ENCODE measurements at places on chromosomes 6 and 20.

GRCh38 chr20:54067606-54068174 lies 2.7 kb downstream of the BCAS1 start:
- DNase-seq = no peak

- DNase-seq = no peak
Observed at GRCh38 chr20:8815208-8815607, 253.7 kb upstream of the PLCB4 start.

DNA sequence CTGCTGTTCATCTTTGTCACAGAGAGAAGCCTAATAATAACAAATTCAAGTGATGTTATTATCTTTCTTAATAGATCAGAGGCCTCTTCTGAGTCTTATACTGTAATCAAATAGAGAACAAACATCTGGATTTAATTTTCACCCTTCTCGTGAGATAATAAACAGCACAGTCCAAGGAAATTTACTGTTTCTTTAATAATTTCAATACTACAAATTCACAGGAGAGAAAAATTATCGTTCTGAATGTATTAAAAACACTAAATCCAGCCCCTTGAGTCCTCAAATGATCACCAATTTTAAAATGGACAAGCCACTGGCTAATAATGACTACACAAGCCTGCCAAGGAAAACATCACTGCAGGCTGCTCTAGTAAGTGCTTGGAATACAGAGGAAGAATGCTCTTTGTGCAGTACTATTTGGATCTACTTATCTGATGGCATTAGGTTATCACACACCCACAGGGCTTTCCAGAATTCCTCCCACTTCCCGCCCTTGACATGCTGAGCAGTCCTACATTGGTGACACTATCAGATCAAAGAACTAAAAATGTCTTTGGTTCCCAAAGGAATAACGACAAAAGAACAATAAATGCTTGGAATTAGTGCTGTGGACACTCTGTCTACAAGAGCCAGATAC lies 38.1 kb downstream of the SYNE1 start:
- no peak for DNase-seq

DNA sequence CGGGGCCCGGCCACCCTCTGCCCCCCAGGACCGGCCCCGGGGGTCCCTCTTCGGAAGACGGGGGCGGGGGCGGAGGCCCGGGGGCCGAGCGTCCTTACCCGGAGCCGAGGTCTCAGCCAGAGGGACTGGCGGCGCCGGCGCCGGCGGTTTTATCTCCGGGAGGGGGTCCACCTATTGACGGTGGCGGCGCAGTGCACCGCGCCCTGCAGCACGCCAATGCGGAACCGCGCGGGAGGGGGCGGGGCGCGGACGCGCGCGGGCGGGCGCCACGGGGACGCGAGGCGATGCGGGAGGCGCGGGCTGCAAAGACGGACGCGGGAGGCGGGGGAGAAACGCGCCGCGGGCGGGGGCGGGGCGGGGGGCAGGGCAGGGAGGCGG lies at the start of gene EEF1A2:
EEF1A2 (minus strand) TSS at position 124 of the 378 bp plus-strand sequence. CDS start 1,320 bp downstream, outside the sequence.
- DNase-seq = peak; percentile 30

GRCh38 chr6:163536770-163537169 lies 122.3 kb downstream of the QKI start:
- no peak for DNase-seq

Measured in stimulated activated CD4-positive, alpha-beta T cell treated with anti-CD3 and anti-CD28 coated beads, TNF-alpha, amount 100 ng/mL, for 1 hour (primary cell).